A549 (cell line): ENCODE measurements at places on chromosomes 2 and 18.

DNA sequence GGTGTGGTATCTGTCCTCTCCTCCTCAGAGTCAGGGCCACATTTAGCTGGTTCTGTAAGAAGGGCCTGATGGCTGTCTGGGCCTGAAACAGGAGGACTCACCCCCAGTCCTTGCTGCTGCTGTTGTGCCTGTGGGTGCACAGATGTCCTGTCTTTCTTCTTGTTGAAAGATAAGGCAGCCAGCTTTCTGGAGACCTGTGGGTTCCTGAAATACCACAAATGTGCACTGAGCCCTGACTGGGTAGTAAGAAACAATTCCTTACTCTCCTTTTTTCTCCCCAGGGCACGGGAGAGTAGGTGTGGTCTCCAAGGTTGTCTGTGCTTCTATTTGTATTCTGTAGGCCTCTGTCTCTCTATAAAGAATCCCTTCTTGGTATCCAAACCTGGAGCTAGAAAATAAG, 96.2 kb upstream of the DLX2 start:
- no peak for DNase-seq

DNA sequence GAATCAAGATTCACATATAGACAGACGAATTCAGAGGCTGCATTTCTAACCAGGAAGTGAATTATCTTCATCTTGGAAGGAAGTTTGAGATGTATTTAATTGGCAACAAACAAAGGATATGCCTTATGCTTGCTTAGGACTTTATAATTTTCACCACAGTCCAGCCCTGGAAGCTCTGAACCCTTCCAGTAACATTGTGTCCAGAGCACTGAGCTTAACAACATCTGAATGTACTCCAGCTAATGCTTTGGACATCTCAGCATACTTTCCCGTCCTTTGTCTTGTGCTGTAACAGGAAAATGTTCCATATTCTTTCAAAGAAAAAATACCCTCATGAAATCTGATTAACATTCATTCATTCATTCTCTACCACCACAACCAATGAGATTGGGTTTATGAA, 136.3 kb upstream of the SPATS2L start:
- DNase-seq, result no peak

DNA sequence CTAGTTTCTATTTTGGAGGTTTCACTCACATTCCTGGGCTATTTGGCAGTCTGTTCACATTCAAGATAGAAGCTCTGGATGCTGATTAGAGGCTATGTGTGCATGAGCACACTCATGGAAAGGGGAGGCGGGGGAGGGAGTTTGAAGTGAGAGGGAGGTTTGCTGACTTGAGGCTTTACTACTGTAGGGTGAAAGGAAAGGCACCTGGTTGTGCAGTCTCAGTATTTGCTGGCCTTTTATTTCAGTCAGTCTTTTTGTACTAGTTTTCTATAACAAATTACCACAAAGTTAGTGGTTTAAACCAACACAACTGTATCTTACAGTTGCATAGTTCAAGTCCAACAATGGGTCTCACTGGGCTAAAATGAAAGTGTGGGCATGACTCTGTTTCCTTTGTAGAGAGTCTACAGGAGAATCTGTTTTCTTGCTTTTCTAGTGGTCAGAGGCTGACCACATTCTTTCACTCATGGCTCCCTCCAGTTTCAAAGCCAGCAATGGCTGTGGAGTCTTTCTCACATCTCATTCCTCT, 47.7 kb upstream of the NR4A2 start:
- no peak for DNase-seq

DNA sequence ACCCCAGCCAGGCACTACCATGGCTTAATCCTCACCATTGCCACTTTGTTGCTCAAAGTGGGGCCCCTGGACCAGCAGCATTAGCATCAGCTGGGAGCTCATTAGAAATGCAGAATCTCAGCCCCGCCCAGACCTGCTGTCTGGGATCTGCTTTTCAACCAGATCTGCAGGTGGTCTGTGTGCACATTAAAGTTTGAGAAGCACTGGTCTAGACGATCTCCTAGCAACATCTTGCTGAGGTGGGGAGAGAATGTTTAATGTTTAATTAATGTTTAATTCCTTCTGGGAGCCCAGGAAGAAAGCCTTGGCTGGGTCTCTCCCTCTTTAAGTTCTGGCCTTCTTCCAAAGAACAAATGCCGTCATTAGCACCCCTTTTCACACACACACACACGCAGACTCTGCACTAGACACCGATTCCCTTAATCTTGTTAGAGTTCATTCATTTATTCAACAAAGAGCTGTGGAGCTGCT, 53.7 kb downstream of the EDAR start:
- no peak for DNase-seq

GRCh38 chr2:218400167-218400929, 680 bp downstream of the CTDSP1 start:
- DNase-seq, result peak; percentile 41

DNA sequence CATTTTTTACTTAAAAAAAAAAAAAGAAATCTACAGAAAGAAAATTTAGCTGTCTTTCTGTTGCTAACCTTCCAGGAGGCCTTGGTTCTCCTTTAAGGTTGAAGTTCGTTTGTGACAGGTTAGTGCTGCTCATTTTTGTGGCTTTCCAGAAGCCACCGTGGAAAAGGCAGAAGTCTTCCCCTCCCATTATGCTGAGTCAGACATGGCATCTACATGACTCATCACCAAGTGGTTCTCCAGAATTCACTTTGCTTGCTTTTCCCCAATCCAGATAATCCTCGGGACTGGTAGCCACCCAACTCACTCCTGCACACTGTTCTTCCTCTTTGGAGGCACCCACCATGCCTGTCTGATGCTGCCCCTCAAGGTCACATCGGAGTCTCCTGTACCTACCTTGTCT, 228.7 kb downstream of the PIK3C3 start:
- peak; percentile 36 for DNase-seq

DNA sequence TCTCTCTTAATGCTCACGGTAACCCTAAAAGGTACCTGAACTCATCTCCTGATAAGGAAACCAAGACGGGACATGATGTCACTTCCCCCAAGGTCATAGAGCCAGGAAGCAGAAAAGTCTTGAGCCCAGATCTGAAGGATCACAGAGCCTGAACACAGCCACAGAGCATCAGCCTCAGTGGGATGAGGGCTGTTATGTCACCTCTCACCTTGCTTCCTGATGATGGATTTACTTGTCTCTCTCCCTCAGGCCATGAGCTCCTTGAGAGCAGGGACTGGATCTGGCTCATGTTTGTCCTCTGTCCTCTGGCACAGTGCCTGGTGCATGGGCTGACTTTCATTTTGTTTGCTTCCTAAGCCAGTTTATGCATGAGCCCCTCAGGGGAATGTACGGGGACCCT, 54.2 kb downstream of the SERTAD2 start:
- DNase-seq, result no peak

GRCh38 chr2:181642086-181642485, 14.8 kb downstream of the CERKL start:
- DNase-seq, result no peak

- no peak for DNase-seq
Measured at GRCh38 chr18:63412953-63413352, 9.3 kb downstream of the VPS4B start.

- DNase-seq, result peak; percentile 68
Measured at GRCh38 chr18:11741505-11742145, 52.6 kb downstream of the GNAL start.

- DNase-seq, result no peak
Measured at GRCh38 chr2:191043438-191043837, 29.5 kb upstream of the STAT1 start.

DNA sequence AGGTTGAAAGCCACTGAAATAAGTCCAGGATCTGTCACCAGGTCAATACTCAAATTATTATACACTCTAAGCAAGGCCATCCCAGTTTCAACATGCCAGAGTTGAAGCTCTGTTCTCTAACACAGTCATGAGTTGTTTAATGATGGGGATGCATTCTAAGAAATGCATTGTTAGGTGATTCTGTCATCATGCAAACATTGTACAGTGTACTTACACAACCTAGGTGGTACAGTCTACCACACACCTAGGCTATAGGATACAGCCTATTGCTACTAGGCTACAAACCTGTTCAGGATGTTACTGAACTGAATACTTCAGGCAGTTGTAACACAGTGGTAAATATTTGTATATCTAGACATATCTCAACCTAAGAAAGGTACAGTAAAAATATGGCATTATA, 162.2 kb downstream of the BAZ2B start:
- DNase-seq, result peak; percentile 39

DNA sequence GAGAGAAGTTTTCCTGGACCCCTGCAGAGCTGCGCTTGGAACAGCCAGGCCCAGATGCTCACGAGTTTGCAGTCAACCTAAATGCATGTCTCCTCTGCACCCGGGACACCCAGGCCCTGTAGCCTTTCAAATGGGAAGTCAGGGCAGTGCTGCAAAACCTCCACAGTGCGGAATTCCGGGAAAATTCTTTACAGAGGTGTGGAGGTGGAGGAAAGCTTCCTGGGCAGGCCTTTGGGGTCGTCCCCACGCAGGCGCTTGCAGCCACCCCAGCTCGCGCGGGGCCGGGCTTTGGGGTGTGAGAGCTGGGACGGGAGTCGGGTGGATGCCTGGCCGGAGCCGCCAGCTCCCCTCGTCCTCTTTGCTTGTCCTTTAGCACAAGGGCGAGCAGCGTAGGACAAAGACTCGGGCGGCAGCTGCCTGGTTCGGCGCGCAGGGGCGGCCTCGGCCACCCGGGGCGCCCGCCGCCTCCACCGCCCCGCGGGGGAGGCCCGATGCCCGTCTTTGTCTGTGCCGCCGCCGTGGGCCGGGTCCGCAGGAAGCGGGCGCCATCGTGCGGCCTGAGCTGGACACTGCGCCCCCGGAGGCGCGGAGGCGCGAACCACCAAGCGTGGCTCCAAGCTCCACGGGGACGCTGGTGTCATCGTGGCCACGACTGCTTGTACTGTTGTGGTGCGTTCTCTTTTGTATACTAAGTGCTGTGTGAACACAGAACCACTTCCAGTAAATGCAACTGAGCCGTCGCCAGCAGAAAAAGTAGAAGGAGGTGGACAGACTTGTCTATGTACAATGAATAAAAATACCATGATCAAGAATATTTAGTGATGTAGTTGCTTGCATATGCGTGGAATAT, 28.2 kb upstream of the BCL11A start:
- DNase-seq, result peak; percentile 58

GRCh38 chr18:34990597-34990996, 50.6 kb upstream of the MAPRE2 start:
- no peak for DNase-seq

GRCh38 chr2:36441816-36442215, 86.2 kb downstream of the CRIM1 start:
- DNase-seq, result no peak

DNA sequence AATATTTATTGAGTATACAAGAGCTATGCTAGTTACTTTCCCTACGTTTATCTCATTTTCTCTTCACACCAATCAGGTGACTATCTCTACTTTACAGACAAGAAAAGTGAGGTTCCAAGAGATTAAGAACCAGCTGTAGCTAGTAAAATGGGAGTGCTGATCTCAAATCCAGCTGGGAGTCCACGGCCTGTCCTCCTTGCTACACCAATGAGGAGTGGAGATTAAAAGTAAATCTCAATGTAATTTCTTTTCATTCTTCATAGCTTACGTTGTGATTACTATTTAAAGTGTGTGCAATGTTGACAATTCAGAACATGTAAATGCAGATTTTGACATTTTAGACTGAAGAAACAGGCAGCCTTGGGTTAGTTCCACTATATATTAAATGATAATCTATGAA, 53.9 kb upstream of the NRP2 start:
- no peak for DNase-seq

GRCh38 chr18:23578891-23579653, 7.2 kb downstream of the NPC1 start:
- no peak for DNase-seq

DNA sequence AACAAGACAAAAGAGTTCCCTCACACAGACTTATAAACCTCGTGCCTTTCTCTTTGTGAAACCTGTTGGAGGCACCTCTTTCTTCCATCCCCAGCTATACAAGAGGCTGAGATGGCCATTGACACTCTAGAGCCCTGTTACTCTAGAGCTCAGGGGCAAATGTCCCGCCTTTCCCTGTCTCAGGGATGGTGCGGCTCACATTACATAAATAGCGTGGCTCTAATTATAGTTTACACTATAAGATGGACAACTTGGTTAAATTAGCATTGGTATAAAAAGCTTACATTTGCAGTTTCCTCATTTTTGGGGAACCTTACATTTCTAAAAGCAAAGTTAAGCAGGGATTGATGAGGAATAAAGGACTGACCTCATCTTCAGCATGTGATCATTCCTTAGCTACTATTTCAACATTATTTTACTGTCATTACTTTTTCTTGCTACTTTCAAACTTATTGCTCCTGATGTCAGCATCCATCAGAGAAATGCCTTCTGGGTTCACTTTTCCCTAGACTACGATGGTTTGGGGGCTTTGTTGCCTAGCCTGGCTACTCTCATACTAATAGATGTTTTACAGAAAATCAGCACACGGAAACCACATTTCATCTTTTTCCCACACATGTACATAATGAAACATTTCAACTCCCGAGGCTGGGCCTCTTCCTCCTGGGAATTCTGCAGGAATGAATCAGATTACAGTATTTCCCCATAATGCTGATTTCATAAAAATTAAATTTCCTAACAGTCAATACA, 40.4 kb downstream of the FTCDNL1 start:
- no peak for DNase-seq

- no peak for DNase-seq
Measured at GRCh38 chr2:224984637-224985036, 57.6 kb downstream of the DOCK10 start.
